ENCODE measurements at places on chromosomes 12 and 14.

GRCh38 chr14:51448831-51449670 lies 202.7 kb upstream of the FRMD6 start:
- ATAC-seq: no peak

DNA sequence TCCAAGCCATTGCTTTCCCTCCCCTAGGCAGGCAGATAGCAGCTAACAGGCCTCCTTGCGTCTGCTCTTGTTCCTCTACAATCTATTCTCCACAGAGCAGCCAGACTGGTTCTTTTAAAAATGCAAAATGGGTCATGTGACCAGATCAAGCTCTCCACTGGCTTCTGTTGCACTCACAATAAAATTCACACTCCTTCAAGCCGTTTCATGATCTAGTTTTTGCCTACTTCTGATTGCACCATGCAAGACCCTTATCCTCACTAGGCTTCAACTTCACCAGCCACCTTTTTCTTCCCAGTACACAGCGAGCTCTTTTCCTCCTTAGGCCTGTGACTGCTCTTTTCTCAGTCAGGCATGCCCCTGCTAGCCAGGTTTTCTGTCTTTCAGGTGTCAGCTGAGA lies 6.1 kb upstream of the KRAS start:
- ATAC-seq: peak; percentile 76

DNA sequence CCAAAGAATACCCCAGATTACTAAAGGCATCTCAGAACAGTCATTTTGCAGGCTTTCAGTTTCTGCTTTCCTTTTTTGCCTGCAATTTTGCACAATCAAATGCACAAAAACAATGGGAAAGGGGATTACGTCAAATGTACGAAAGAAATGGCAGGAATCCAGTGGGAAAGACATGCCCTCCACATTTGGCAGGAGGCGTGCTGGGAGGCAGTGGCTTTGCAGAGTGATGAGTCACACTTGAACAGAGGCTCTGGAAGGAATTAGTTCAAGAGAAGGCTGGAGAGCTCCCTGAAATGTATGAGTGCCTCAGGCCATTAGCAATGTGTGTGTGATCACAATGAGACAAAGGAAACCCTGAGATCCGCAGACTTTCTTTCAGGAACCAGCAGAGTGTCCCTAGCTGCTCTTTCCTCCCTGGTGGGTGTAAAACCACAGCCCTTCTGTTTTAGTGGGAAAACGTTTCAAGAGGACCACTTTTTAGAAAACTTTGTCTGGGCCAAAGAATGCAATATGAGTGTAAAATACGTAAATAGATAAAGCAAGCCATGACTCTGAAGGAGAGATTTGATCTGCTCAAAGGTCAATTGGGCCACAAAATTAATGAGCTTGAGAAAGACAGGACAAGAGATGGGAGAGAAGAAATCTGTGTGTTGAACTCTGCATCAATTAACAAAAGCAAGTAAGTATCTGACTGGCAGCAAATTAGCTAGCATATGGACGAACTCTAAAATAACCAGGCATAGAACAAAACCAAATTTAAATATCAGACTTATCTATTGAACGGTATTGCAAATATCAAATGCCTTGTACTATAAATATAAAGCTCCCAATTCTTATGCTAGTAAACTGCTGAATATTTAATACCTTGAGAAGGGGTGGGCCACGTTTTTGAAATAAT lies 155.4 kb upstream of the PDE3A start:
- peak; percentile 99 for ATAC-seq

DNA sequence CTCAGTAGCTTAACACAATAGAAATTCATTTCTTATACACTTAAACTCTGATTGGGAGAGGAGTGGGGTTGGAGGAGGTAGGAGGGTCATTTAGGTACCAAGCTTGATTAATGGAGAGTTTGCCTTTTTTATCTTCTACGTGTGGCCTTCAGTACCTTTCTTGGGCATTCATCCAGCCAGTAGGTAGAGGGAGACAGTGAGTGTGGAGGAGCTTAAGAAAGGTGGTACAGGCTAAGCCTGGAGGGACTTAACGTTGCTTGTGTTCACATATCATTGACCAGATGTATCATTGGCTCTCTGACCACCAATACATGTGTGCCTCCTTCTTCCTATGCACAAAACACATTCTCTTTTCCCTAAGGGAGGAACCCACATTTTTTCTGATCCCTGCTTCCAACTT lies 232.9 kb upstream of the CRY1 start:
- ATAC-seq: no peak

DNA sequence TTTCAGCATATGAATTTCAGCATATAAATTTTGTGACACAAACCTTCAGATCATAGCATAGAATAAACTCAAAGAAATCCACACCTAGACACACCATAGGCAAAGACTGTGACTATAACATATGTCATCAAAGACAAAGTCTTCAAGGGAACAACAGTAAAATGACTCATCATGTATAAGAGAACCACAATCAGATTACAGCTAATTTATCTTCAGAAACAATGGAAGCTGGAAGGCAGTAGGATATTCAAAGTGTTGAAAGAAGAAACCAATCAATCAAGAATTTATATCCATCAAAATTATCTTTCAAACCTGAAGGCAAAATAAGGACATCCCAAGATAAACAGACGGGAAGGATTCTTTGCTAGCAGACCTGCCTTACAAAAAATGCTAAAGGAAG lies 29.0 kb downstream of the DLK1 start:
- peak; percentile 62 for ATAC-seq

- peak; percentile 25 for ATAC-seq
Measured at GRCh38 chr12:96989916-96990315, 82.9 kb downstream of the NEDD1 start.

DNA sequence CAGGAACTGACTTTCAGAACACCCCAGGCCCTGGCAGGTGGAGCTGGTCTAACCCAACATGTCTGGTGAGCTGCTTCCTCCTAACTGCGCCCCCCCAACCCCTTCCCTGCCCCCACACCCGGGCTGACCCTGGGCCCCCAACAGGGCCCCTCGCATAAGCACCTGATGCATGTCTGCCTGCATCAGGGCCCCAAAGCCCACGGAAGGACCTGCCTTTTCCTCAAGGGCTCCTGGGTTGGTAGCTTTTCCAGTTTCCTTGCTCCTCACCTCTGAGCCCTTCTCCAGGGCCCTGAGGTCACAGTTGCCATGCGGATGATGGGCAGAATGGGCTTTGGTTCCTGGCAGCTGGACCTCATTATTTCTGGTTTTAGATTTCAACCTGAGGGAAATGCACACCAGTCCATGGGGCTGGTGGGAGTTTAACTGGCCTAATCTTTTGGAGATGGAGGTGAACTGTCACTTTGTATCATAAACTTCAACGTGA lies 18.5 kb downstream of the TESC start:
- no peak for ATAC-seq

DNA sequence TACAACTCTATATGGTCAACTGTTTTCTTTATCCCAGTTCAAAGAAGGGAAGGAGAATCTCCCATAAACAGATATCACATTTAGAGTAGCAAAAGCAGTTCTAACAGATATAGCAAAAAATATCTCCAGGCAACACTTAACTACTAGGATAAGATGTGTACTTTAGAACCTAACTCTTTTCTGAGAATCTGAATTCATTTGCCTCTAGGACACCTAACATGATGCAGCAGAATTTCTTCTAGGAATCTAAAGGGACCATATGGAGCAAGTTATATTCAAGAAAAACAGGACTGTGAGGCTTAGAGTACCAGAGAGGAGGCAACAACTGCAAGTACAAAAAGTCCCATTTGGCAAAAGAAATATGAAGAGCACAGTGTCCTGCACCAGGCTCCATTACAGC lies 24.4 kb upstream of the CAPRIN2 start:
- ATAC-seq: no peak

DNA sequence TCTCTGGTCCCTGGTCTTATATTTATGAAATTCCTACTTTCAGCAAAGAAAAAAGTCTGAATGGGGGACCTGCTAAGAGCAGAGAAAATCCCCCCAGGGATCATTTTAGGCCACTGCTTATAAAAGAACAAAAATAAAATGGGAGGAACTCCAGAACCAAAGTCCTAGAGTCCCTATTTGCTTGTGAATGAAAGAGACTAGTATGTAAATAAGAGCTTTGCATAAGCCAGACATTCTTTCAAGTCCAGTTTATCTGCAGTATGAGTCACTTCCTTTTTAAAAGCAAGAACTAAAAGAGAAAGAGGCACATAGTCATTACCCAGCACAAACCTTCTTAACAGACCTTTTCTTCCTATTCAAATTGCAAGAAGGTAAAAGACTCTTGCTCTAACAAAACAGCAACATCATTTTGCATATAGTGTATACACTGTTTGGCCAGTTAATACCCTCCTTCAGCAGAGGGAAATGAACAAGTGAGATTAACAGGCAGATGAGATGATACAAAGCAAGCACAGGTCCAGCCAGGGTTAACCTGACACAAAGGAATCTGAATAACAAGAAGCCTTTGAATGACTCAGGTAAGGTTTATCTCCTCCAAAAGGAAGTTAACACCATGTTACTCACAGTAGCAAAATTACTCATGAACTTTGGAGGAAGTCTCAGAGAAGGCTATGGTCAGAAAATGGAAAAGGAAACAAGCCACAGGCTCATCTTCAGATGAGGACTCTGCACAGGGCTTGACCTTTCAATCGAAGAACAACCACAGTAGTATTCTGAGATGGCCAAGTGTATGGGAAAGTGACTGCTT lies 87.3 kb downstream of the PHLDA1 start:
- ATAC-seq: peak; percentile 69

GRCh38 chr14:22314183-22314820 lies 274.7 kb downstream of the DAD1 start:
- peak; percentile 82 for ATAC-seq

GRCh38 chr12:107570721-107571120 lies 114.9 kb upstream of the PWP1 start:
- peak; percentile 98 for ATAC-seq

GRCh38 chr12:56644654-56645053 lies 1.1 kb downstream of the ATP5F1B start:
- ATAC-seq: no peak

DNA sequence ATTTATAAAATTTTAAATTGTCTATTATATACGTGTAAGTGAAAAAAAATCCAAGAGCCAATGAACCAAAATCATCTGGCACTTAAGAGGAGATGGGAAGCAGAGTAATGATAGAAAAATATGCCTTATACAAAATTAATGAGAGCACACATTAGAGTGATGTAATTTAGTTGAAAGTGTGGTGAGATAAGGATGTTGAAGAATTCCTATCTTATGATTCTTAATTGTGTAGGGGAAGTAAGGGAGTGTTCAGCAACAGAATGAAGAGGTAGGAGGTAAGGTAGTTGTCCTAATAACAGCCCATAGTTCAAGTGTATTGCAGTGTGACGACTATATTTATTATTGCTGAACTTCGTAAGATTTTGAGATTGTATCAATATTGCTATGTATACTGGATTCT lies 843.4 kb upstream of the FLRT2 start:
- ATAC-seq: no peak

DNA sequence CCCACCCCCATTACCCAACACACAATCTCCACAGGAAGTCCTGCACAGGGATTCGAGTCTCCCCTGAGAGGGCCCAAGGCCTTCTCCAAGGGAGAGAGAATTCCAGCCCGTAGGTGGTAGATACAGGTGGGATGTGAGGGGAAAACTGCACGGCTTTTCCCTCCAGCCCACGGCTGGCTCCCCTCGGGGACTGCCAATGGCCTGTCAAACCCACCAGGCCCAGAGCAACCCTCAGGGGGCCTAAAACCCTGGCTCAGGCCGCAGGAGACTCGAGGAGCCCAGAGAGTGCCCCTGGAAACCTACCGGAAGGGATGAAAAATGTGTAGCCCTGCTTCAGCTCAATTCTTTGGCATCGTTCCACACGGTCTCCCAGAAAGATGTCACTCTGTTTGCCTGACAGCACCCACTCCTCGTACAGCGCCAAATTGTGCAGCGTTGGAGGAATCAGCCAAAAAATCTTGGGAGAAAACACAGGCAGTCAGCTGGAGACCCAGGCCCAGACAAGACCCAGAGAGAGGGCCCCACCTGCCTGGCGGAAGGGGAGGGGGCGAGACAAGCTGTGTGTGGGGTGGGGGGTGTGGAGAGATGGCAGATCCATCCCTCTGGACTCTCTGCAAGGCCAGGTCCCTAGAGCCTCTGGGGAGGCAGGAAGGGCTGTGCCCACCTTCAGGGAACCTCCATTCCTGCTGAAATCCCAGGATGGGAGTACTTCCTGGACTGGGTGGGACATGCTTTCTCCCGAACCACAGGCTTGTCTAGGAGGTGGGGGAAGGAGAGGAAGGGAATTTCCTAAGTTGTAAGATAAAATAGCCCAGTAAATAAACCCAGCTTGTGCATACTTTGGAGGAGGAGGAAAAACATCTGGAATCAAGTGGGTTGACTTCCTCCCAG lies 48.1 kb downstream of the KDM2B start:
- no peak for ATAC-seq

DNA sequence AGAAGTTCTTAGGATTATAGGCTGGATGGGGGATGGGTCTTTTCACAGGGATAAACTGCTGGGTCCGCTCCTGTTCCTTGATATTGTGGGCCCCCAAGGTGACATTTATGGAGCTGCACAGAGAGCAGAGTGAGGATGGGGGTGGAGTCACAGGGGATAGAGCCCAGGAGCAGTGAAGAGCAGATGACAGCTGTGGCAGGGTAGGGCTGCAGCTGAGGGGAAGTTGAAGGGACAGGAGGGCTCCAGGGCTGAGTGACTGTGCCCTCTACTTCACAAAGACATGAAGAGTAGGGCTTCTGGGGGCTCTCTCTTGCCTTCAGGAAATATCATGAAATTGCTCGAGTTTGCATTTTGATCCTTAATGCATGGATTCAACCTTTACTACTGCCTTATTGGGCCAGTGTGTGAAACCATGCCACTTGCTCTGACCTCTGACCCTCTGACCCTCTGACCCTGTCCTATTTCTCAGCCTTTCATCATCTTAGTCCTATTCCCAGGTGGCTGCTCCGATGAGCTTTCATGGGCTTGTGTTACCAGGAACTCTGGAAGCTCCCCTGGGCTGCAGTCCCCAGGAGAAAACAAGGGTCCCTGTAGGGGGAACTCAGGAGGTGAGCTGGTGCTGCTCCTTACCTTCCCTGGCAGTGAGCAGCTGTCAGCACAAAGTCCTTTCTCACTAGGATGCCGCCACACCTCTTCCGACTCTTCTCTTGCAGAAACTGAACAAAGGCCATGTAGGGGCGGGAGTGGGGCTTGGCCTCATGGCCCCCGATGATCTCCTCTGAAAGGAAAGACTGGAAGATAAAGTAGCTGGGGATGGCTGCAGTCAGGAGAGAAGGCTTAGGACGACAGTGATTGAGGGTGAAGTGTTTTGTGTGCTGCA lies 1.6 kb downstream of the GZMH start:
- ATAC-seq: no peak

DNA sequence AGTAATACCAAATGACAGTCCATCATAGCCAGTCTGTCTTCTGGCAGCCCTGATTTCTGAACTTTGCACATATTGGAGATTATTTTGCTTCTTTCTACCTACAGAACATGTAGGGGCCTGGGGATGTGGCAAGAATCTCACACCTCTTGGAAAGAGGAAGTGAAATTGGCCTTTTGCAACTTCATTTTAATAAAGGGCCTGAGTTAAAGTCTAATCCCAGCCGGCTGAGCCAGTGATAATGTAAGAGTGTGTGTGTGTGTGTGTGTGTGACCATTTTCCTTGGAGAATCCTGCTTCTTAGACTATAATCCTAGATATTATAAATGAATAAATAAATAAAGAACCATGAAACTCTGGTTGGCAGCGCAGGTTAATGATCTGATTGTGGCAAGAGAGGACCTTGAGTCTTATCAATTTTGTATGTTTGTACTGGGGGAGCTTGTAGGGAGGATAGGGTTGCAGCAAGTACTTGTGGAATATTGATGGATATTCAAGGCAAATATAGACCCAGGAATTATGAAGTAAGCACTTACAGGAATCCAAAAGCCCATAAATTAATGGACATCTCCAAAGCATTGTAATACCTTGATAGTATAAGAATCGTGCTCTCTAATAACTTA lies 233.2 kb upstream of the AMIGO2 start:
- no peak for ATAC-seq

- peak; percentile 86 for ATAC-seq
Measured at GRCh38 chr12:49200919-49201594, 12.2 kb upstream of the TUBA1A start.
